ENCODE measurements at places on chromosomes 2 and 18.

- DNase-seq = no peak
- H3K4me3 ChIP-seq = no peak overlapping the region
- no peaks in the 10 kb centered on the region for H3K36me3 ChIP-seq
- no peaks in the 10 kb centered on the region for H3K27me3 ChIP-seq
- H3K27ac ChIP-seq = no peak overlapping the region
These were observed 43.1 kb downstream of the GPC1 start for GRCh38 chr2:240478346-240479110.

- peaks cover 14% of the 10 kb centered on the region for H3K4me1 ChIP-seq
- DNase-seq = no peak
- no peak overlapping the region for H3K4me3 ChIP-seq
- H3K27me3 ChIP-seq = no peaks in the 10 kb centered on the region
These were observed 70.7 kb downstream of the LIPG start for GRCh38 chr18:49632588-49632987.

GRCh38 chr2:58535990-58536389 is 294.9 kb upstream of the FANCL start:
- H3K27ac ChIP-seq = no peak overlapping the region
- no peaks in the 10 kb centered on the region for H3K4me1 ChIP-seq
- no peaks in the 10 kb centered on the region for H3K36me3 ChIP-seq
- H3K27me3 ChIP-seq = no peaks in the 10 kb centered on the region

DNA sequence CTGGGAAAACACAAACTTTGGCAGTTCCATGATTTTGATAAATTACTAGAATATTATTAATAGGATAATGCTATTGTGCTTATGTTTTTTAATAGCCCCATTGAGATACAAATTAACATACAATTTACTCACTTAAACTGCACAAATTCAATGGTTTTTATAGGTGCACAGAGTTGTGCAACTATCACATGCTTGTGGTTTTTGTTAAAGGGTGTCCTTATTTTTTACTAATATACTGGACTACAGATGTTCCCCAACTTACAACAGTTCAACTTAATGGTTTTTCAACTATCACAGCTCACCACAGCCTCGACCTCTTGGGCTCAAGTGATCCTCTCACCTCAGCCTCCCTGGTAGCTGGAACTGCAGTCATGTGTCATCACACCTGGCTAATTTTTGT is 76.6 kb downstream of the OSBPL1A start:
- no peaks in the 10 kb centered on the region for H3K27me3 ChIP-seq
- no peak overlapping the region for H3K4me3 ChIP-seq
- no peaks in the 10 kb centered on the region for H3K4me1 ChIP-seq
- no peak overlapping the region for H3K27ac ChIP-seq

GRCh38 chr2:191638802-191639172 is 39.1 kb upstream of the NABP1 start:
- no peak overlapping the region for H3K4me3 ChIP-seq
- H3K36me3 ChIP-seq = no peaks in the 10 kb centered on the region
- H3K4me1 ChIP-seq = peaks cover 26% of the 10 kb centered on the region

DNA sequence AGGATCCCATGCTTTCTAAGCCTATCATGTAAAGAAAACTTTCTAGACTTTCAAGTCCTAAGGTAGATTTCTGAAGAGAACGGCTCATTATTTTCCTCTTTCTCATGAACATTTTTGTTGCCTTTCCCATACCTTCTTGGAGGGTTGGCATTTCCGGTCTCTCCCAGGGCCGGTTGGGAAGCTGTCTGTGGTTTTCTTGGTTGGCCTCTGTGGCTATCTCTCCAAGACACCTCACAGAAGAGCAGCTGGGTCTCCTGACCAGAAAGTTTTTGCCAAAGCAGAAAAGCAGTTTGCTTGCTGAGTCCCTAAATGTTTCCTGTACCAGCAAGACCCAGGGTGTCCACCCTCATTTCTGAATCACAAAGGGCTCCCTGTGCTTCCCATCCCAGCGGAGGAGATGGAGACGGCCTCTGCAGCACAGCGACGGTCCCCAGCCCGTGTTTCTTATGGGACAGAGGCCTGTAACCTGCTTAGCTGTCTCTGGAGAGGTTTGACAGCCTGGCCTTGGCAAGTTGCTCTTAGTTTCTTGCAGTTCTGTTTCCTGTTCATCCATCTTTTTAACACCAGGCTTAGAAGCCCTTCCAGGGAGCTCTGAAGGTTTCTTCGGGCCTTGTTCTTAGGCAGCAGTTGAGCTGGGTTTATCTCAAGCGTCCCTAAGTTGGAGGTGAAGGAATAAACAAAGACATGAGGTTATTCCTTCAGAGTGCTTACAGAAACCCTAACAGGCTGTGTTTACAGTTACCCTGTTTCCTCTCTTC is 39.8 kb downstream of the GREB1 start:
- no peak for DNase-seq
- H3K27me3 ChIP-seq = no peaks in the 10 kb centered on the region
- H3K4me1 ChIP-seq = no peaks in the 10 kb centered on the region
- no peaks in the 10 kb centered on the region for H3K36me3 ChIP-seq
- no peak overlapping the region for H3K27ac ChIP-seq
- H3K4me3 ChIP-seq = no peak overlapping the region

- peaks cover 2% of the 10 kb centered on the region for H3K4me1 ChIP-seq
- no peak overlapping the region for H3K27ac ChIP-seq
- no peaks in the 10 kb centered on the region for H3K36me3 ChIP-seq
These were observed 6.3 kb downstream of the HDHD2 start for GRCh38 chr18:47143899-47144485.
